NCI-H1105 (cell line): ENCODE measurements at places on chromosomes 4 and X.

- no peak for DNase-seq
Observed at GRCh38 chr4:14880805-14881204, 121.5 kb upstream of the CPEB2 start.

DNA sequence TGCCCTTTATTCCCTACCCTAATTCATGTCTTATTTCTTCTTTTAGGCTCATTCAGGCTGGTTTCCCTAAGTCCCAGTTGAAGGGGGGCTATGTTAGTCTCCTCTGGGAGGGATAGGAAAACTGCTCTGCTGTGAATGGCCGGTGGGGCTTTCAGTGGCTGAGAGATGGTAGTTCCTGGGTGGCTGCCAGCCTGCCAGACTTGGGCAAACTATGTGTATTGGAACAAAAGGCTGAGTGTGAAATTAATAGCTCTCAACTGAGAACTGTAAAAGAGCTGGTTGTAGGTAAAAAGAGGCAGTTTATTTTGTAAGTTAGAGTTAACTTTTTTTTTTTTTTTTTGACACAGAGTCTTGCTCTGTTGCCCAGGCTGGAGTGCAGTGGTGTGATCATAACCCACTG, 28.8 kb downstream of the ARHGAP10 start:
- peak; percentile 32 for DNase-seq

- no peak for DNase-seq
Observed at GRCh38 chrX:51332188-51332942, at the start of gene NUDT10. Gene NUDT10, plus strand, starts transcription at chrX:51332822. Its CDS starts 144 bp downstream, at chrX:51332966.

GRCh38 chr4:73600954-73601353, 19.3 kb downstream of the RASSF6 start:
- no peak for DNase-seq

- no peak for DNase-seq
Observed at GRCh38 chr4:2743518-2744445, 12.4 kb downstream of the TNIP2 start.
